CD4-positive, alpha-beta T cell treated with Interleukin-2 at 100 ng/mL for 4 hours (primary cell): ENCODE measurements at places on chromosomes 7 and 10.
A peak's percentile ranks its signal among the peaks of the same experiment; 100 is the strongest.

- DNase-seq = no peak
Observed at GRCh38 chr10:10392511-10392910, 625.2 kb upstream of the CELF2 start.

DNA sequence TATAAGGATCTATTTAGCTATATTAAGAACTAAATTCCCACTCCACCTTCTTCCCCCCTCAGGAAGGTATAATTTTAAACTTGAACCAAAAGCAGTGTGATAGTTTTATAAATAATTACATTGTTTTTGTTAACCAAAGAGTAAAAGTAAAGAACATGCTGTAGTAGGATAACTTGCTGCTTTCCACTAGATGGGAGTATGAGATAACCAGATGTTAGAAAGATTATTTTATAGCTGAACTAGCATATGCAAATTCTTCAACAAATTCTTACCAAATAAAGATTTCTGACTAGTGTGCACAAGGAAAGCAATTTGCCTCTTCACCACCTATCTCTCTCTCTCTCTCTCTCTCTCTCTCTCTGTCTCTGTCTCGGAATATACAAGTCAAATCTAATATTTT lies 31.8 kb downstream of the TES start:
- DNase-seq = no peak

GRCh38 chr10:16890691-16891090 lies 73.5 kb upstream of the RSU1 start:
- no peak for DNase-seq

DNA sequence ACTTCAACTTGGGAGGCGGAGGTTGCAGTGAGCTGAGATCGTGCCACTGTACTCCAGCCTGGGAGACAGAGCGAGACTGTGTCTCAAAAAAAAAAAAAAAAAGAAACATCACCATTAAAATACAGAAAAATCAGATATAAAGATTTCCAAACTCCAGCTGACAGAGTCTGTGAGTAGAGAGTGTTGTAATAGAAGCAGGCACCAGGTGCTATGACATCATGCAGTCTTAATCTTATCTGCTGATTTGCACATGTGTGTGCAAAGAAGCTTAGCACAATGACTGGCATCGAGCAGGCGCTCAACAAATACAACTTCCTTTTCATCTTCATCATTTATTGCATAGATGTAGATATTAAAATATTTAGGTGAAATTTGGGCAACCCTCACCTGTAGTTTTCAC lies 92.2 kb downstream of the PRKCQ start:
- DNase-seq = no peak

DNA sequence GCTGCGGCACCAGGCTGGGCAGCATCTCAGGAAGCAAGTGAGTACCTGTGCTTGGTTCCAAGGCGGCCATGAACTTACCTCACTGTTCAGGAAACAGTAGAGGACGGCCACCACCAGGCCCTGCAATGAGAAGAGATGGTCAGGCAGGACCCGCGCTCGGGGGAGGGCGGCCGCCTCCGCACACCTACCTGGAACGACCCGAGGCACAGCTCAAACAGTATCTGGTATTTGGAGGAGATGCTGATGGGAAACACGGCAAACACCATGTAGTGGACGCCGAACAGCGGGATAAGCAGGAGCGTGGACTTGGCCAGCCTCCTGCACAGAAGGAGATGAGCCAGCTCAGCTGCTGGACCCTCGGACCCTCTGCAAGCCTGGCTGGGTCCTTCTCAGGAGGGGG lies 112.9 kb downstream of the VIPR2 start:
- no peak for DNase-seq

DNA sequence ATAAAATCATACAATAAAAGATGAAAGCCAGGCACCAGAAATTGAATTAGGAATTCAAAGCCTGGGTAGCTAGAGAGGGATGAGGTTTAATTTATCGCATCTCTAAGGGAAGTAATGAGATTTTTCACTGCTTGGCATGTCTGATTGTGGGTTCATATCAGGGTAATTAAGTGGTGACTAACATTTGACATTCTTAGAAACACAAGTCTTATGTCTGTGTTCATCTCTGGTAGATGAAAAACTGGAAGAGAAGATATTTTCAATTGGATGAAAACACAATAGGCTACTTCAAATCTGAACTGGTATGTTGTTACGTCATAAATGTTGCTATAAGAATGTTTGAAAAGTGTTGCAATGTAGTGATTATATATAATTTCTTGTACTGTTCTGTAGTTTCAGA lies 36.8 kb upstream of the ARMS2 start:
- peak; percentile 15 for DNase-seq

DNA sequence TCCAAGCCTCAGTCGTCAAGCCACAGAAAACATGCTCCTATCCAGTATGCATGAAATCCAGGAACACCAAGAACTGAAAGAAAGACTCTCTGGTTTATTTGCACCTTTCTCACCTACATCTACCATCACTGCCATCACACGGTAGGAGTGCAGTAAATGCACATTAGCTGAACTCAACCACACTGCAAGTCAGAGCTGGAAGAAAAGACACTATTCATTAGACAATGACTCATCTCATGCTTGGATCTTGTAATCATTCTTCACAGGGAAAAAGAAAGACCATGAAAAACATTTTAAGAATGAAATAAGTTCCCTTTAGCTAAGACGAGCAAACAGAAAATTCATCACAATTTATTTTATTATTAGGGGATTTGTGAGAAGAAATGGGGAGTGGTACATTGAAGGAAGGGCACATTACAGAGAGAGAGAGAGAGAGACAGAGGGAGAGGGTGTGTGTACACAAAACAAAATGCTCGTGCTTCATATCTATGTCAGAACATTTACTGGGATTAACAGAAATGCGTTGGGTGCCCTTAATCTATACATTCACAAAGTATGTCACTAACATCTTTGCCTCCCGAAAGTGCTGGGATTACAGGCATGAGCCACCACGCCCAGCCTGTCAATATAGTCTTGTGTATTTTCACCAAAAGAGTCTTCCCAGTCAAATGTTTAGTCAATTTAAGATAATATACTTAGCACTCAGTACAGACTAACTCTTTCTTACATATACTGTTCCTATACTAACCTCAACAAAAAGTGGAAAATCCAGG lies 324.9 kb downstream of the PARD3 start:
- DNase-seq = no peak

- no peak for DNase-seq
Observed at GRCh38 chr7:104700336-104700735, 313.7 kb upstream of the KMT2E start.
